Stimulated activated CD8-positive, alpha-beta memory T cell treated with anti-CD3 and anti-CD28 coated beads, Interleukin-12 subunit alpha, Interleukin-12 subunit beta, amount 100 ng/mL, for 4 hours (primary cell): ENCODE measurements at places on chromosomes 3 and 15.

DNA sequence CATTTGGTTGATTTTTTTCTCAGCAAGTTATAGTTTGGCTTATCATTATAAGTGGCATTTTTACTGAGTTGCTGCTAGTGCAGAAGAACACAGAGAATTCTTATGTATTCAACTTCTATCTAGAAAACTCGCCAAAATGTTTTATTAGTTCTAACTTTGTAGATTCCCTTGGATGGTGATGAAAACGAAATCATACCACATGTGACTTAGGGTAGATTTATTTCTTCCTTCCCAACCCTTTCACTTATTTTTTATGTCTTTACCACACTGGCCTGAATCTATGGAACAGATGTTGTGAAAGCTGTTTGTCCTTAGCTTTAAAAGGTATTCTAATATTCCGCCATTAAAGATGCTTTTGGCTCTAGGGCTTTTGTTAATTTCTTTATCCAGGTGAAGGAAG is 503.3 kb upstream of the CFAP20DC start:
- DNase-seq, result no peak

GRCh38 chr3:125582707-125583106 is 12.6 kb downstream of the OSBPL11 start:
- no peak for DNase-seq

GRCh38 chr3:126549861-126550487 is 8.8 kb downstream of the C3orf22 start:
- no peak for DNase-seq

- no peak for DNase-seq
Observed at GRCh38 chr3:171813897-171814460, 3.7 kb upstream of the PLD1 start.

GRCh38 chr15:85353516-85353915 is 26.9 kb upstream of the AKAP13 start:
- DNase-seq, result no peak

DNA sequence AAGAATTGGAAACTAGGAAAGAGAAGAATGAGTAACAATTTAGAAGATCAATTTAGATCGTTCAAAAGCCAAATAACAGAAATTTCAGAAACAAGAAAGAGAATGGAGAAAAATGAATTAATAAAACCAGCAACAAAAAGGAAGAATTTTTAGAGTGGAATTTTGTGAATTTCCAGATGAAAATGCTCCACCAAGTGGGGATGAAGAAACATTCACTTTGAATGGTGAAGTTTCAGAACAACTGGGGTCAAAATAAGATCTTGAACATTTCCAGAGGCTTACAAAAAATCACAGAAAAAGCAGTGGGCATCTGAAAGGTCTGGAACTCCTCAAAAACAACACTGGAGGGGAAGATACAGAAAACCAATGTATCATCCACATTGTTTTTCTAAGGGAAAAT is 4.2 kb upstream of the MOBP start:
- no peak for DNase-seq
